ENCODE measurements at places on chromosomes 6 and 20. TPM values are rescaled to one million over a fixed set of nuclear protein-coding genes. Genes with fewer than 3 reads are reported as not detected.

TREML1 gene
- 5.3 TPM for total RNA-seq

HEY2 gene
- total RNA-seq, result 0.24 TPM

DNA sequence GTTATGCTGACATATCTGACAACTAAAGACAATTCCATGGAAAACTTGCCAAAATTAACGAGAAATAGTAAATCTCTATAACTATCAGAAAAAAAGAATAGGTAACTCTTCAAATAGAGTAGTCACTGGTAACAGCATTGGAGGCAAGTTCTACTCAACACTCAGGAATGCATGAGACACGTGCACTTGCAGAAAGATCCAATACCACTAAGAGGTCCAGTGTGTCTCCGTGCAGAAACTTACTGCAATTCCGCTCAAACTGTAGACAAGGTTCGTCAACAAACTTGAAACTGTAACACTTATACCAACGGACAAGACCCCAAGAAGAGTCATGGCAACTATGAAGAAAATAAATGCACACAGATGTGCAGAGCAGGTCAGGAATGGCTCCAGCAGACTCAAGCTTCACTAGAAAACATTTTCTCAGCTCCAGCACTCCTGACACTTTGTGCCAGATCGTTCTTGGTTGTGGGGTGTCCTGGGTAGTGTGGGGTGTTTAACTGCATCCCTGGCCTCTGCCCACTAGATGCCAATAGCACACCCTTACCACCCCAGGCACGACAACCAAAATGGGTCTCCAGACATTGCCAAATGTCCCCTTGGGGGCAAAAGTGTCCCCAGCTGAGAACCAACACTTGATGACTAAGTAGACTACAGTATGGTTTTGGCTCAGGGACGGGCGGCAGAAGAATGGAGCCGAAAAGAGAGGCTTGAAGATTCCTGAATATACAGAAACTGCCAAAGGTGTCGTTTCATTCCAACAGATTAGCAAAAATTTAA lies 134.8 kb downstream of the DTNBP1 start:
- DNase-seq, result no peak

- DNase-seq, result no peak
Measured at GRCh38 chr6:4078691-4079471, at the start of gene FAM217A. FAM217A (minus strand) TSS chr6:4079137; CDS start chr6:4077414, 1,723 bp downstream.

DNA sequence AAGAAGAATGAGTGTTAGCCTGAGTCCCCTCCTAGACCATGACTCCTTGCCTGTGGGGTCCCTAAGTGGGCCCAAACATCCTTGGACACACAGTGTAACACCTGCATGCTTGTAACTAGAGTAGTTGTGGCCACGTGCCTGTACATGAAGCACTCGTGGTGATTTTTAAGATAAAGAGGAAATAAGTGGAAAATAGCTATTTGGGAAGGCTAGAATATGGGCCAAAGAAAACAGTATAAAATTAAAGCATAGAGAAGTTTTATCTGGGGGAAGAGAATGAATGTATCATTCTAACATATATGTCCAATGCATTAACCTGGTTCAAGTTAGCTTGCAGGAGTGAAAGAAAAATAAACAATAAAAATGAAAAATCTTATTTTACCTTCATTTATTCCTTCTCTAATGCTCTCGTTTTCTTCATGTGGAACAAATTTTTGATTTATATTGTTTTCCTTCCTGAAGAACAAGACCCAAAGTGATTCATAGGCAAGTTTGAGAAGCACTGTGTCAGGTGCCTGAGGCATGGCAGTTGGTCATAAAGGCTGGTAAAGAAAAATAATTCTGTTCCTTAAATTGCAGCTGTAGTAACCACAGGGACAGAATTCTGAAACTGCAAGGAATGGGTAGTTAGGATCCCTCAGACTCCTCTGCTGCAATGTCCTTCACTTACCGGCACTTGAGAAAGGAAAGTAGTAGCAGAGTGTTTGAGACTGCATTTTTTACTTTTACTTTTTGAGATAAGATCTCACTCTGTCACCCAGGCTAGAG lies 8.5 kb upstream of the CST3 start:
- no peak for DNase-seq

DNA sequence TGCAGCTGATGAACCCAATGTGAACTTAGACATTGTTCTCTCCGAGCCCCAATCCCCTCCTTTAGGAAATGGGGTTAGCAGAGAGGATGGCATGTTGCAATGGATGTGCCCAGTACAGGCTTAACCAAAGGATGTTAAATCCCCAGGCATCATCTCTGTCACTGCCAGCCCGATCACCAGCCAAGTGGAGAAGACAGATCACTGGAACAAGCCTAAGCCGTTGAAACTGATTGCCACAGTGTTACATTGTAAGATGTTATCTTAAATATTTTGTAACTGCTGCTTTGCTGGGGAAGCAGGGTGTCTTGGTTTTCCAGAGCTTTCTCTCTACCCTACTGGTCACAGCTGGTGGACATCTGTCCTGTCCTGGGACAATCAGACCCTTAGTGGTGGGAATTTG lies 783.4 kb upstream of the CHD6 start:
- DNase-seq, result no peak

DNA sequence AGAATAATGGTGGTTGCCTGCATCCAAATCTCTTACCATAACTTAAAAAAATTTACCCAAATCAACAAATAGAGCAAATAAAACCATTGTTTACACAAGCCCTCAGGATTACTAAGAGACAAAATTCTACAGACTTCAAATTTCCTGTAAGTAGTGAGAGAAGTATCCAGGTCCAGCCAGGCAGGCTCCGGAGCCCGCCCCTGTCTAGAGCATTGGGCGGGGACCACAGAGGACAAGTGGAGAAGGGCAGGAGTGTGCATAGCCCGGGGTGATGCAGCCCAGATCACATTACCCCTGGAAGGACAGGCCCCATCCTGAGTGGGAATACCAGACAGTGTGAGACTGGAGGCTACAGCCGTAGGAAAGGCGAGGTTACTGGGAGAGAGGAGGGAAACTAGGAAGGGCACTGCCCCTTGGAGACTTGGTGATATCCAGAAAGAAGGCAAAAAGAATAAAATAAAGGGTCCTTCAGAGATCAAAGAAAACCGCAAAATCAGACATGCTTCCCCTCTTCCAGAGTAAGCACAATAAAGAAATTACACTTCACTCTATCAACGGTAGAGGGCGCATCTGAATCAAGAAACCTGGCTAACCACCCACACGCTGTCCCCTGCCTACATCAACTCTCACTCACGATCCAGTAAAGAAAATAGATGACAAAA lies 26.6 kb downstream of the RIN2 start:
- DNase-seq, result no peak

GRCh38 chr20:37308086-37309050 lies 18.9 kb downstream of the MANBAL start:
- DNase-seq, result no peak

- DNase-seq, result no peak
Measured at GRCh38 chr6:138577151-138577915, 78.0 kb upstream of the NHSL1 start.
